ENCODE measurements at places on chromosomes 16 and 17. TPM values are rescaled to one million over a fixed set of nuclear protein-coding genes. Genes with fewer than 3 reads are reported as not detected.

The SYNGR3 gene
- 0.93 TPM for total RNA-seq

The CACNG1 gene
- total RNA-seq, result 112 TPM

The AATF gene
- total RNA-seq, result 18.9 TPM

The ACSM2A gene
- 0.09 TPM for total RNA-seq

The CASKIN2 gene
- total RNA-seq, result 11.4 TPM

The CIITA gene
- total RNA-seq, result 0.98 TPM

DNA sequence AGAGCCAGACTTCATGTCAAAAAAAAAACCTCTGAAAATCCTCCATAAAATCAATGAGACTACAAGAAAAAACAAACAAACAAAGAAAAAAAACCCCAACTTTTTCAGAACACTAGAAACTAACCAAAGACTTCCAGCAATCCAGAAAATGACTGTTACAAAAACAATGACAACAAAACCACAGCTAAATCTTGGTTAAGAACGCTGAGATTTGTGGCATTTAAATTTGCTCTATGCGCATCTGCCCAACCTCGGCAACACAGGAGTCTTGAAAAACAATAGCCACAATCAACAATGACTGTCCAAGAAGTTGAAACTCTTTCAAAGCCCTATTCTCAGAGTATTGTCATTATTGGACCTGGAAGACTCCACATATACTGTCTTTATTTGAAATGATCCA, 402.4 kb downstream of the ZFHX3 start:
- no peak for DNase-seq
- no peaks in the 10 kb centered on the region for H3K36me3 ChIP-seq
- no peak overlapping the region for H3K4me3 ChIP-seq
- no peaks in the 10 kb centered on the region for H3K27me3 ChIP-seq
- H3K4me1 ChIP-seq, result no peaks in the 10 kb centered on the region

GRCh38 chr17:58677194-58677880, 14.5 kb downstream of the TEX14 start:
- no peak overlapping the region for H3K4me3 ChIP-seq
- no peak for DNase-seq
- no peaks in the 10 kb centered on the region for H3K36me3 ChIP-seq
- no peaks in the 10 kb centered on the region for H3K27me3 ChIP-seq
- H3K27ac ChIP-seq, result no peak overlapping the region
- H3K4me1 ChIP-seq, result no peaks in the 10 kb centered on the region

DNA sequence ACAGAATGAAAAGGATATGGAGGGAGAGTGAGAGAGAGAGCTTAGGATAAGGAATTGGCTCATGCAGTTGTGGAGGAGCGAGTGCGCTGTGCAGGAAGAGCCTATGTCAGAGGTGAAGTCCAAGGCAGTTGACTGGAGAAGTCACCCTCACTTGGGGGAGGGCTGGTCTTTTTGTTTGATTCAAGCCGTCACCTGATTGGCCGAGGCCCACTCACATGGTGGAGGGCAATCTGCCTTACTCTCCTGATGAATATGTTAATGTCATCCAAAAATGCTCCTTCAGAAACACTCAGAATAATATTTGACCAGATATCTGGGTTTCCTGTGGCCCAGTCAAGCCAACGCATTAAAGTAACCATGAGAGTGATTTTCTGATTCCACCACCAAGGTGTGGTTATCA, 131.7 kb downstream of the KATNIP start:
- H3K4me1 ChIP-seq, result no peaks in the 10 kb centered on the region
- DNase-seq, result no peak
- no peak overlapping the region for H3K27ac ChIP-seq
- no peaks in the 10 kb centered on the region for H3K27me3 ChIP-seq
- no peak overlapping the region for H3K4me3 ChIP-seq
- H3K36me3 ChIP-seq, result peaks cover 37% of the 10 kb centered on the region

- no peaks in the 10 kb centered on the region for H3K36me3 ChIP-seq
- H3K4me1 ChIP-seq, result peaks cover 3% of the 10 kb centered on the region
- no peak overlapping the region for H3K27ac ChIP-seq
- H3K4me3 ChIP-seq, result no peak overlapping the region
- H3K27me3 ChIP-seq, result no peaks in the 10 kb centered on the region
- DNase-seq, result no peak
These were observed 43.9 kb downstream of the TRARG1 start for GRCh38 chr17:1323336-1323735.

DNA sequence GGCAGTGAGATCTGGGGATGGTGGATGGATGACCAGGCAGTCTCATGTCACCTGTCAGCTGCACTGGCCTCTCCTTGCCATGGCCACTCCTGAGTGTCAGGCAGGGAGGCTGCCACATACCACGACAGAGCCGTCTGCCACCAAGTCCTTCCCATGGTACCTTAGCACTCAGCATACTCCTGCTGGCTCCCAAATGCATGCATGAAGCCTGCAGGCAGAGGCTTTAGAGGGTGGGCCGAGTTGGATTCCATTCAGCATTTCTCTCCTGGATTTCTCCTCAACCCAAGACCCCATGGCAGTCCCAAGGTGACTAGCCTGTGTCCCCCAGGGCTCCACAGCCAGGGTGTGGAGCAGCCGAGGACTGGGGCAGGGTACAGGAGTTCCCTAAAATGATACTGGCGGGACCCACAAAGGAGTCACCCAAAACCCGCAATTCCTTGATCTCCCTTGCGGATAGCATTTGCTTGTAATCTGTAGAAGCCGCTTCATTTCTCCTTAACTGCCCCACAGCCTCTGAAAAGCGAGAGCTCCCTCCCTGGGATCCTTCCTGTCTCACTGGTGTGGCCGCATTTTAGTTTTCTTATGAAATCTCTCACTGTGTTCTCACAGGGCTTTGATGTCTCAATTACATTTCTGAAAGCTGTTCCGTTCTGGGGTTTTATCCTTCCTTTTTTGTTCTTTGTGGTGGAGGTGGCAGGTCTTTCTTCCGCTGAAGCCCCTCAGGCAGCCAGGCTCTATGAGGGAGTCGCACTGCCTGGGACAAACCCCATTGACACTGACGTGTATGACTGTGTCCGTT, 141.4 kb downstream of the SOCS1 start:
- no peak for DNase-seq
- peaks cover 3% of the 10 kb centered on the region for H3K36me3 ChIP-seq
- H3K27me3 ChIP-seq, result no peaks in the 10 kb centered on the region
- no peak overlapping the region for H3K4me3 ChIP-seq
- H3K4me1 ChIP-seq, result peaks cover 11% of the 10 kb centered on the region

GRCh38 chr17:83127431-83128160, 48.2 kb downstream of the METRNL start:
- no peak overlapping the region for H3K4me3 ChIP-seq
- peaks cover 25% of the 10 kb centered on the region for H3K27me3 ChIP-seq
- peaks cover 10% of the 10 kb centered on the region for H3K4me1 ChIP-seq
- H3K27ac ChIP-seq, result no peak overlapping the region
- no peak for DNase-seq

DNA sequence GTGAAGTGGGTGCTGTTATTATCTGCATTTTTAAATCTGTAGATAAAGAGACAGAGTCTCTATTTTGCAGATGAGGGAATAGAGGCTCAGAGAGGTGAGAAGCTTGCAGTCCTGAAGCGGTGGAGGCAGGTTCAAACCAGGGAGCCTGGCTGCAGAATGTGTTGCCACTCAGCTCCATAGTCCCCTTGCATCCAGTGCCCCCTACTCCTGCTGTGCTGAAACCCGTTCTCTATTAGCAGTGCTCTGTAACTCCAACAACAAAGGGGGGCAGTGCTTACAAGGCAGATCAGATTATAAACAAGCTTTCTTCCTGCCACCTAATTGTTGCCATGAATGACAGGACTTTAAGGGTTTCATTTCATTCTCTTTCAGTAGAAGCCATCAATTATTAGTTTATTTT, 118.1 kb upstream of the CACNG3 start:
- H3K4me3 ChIP-seq, result no peak overlapping the region
- no peak for DNase-seq
- no peaks in the 10 kb centered on the region for H3K36me3 ChIP-seq
- H3K27me3 ChIP-seq, result no peaks in the 10 kb centered on the region
- no peak overlapping the region for H3K27ac ChIP-seq

DNA sequence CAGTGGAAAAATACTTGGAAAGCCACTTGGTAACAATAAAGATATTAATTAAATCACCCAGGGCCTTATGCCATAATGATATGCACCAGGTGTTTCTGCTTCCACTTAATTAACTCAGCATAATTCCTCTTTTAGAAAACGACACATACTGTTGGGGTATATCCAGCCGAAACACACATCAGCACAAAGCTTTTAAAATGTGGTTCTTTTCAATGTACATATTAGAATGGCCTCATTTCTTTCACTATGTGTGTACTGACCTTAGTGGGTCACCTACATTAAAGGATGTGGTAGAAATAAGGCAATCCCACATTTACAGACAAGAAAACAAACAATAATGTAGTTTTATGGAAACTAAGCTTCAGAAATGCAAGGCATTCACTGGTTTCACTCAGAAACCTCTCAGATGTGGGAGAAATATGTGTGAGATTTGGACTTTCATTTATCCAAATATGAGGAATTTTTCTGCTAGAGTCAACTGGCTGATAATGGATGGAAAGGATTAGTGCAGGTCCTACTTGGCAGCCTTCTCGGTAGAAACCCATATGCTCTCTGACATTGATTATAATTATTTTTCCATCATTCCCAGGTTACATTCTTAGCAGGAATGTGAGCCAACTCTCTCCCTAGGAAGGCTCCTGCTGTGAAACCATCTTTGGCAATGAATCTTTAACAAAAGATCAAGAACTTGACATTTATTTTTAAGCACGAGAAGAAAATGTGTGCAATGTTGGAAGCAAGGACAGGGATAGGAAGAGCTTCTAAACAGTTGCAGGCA, 66.7 kb upstream of the DHX40 start:
- H3K27ac ChIP-seq, result peak overlapping the region; percentile 65
- no peak overlapping the region for H3K4me3 ChIP-seq
- no peaks in the 10 kb centered on the region for H3K36me3 ChIP-seq
- DNase-seq, result peak; percentile 91
- H3K27me3 ChIP-seq, result no peaks in the 10 kb centered on the region

- peaks cover 50% of the 10 kb centered on the region for H3K4me1 ChIP-seq
- peaks cover 50% of the 10 kb centered on the region for H3K36me3 ChIP-seq
- peak; percentile 83 for DNase-seq
- no peak overlapping the region for H3K4me3 ChIP-seq
These were observed 14.4 kb downstream of the CTRL start for GRCh38 chr16:67917140-67917851.

DNA sequence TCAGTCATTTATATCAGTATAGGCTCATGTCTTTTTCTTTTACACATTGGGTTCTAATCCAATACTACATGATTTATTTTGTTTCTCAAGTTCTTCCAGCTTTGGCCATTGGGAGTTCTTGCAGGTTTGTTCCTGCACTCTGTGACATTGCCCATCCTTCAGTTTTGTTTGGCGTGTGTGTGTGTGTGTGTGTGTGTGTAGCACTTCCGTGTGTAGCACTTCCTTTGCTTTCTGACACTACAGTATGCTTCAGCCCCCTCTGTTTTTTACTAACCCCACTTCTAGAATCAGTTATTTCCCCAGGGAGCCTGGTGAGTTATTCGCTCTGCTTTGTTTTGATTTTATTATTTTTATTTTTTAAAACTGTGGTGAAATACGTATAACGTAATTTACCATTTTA, 75.6 kb upstream of the LGALS9 start:
- H3K27ac ChIP-seq, result no peak overlapping the region
- no peak overlapping the region for H3K4me3 ChIP-seq
- H3K27me3 ChIP-seq, result no peaks in the 10 kb centered on the region
- DNase-seq, result no peak

DNA sequence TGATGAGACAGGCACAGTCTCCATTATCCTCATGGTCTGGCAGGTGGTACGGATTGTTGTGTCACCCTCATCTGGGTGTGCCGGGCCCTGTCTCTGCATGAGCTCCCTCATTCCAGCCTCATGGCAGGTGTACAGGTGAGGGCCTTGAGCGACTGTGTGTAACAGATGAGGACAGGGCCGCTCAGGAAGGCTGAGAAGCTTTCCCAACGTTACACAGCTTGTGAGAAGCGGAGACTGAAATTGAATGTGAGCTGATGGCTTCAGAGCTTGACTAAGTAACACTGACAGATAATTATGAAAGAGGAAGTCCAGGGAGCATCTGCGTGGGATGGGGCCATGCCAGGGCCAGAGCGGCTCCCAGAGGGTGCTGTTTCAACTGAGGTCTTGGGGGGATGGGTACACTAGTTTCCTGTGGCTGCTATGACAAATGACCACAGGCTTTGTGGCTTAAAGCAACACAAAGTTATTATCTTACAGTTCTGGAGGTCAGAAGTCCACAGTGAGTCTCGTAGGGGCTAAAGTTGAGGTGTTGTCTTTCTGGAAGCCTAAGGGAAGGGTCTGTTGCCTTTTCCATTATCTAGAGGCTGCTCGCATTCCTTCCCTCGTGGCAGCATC, 36.7 kb downstream of the CMIP start:
- H3K36me3 ChIP-seq, result peaks cover 3% of the 10 kb centered on the region
- DNase-seq, result peak; percentile 77
- peak overlapping the region; percentile 20 for H3K27ac ChIP-seq
- H3K4me1 ChIP-seq, result peaks cover 41% of the 10 kb centered on the region
- no peak overlapping the region for H3K4me3 ChIP-seq

GRCh38 chr17:44176257-44176656, 5.8 kb downstream of the ASB16 start:
- H3K4me3 ChIP-seq, result no peak overlapping the region
- H3K4me1 ChIP-seq, result peaks cover 6% of the 10 kb centered on the region
- H3K36me3 ChIP-seq, result peaks cover 22% of the 10 kb centered on the region
- H3K27me3 ChIP-seq, result no peaks in the 10 kb centered on the region
- no peak overlapping the region for H3K27ac ChIP-seq

DNA sequence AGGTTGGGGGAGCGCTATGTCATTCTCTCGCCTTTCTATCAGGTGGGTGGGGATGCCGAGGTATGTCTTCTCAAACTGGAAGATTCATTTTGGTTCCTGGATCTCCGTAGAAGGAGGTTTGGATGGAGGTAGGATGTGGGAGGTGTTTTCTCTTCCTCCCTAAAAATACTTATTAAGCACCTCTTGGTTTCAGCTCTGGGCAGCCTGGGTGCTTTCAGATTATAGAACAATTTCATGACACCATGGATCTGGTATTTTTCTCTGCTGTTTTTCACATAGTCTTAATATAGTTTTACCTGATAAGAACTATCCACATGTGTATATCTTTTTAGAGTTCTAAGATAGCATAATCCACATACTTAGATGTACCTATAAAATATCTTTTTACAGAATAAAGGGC, 92.9 kb downstream of the YPEL2 start:
- H3K4me1 ChIP-seq, result peaks cover 62% of the 10 kb centered on the region
- H3K4me3 ChIP-seq, result no peak overlapping the region
- no peaks in the 10 kb centered on the region for H3K36me3 ChIP-seq

DNA sequence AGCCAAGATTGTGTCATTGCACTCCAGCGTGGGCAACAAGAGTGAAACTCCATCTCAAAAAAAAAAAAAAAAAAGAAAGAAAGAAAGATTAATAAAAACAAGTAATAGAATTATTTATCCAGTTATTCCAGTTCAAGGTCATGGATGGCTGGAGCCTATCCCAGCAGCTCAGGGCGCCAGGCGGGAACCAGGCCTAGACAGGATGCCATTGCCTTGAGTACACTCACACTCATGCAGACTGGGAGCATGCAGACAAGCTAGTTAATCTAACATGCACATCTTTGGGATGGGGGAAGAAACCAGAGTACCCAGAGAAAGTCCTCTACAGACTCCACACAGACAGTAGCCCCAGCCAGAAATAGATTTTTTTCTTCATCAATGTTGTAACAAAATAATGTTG, 17.9 kb downstream of the PDP2 start:
- DNase-seq, result no peak
- H3K4me3 ChIP-seq, result no peak overlapping the region
- H3K4me1 ChIP-seq, result peaks cover 45% of the 10 kb centered on the region

Measured in muscle of leg (tissue), 16 donors.